Activated CD4-positive, alpha-beta T cell treated with anti-CD3 and anti-CD28 coated beads, Interleukin-2, amount 50 U/mL, for 16 hours (primary cell): ENCODE measurements at places on chromosomes 1 and 21.

GRCh38 chr1:8602471-8603219 is 214.8 kb downstream of the RERE start:
- peak; percentile 68 for DNase-seq

GRCh38 chr1:93437976-93438605 is 9.8 kb upstream of the FNBP1L start:
- peak; percentile 42 for DNase-seq

- DNase-seq: no peak
Measured at GRCh38 chr1:46539972-46540371, 11.5 kb downstream of the KNCN start.

DNA sequence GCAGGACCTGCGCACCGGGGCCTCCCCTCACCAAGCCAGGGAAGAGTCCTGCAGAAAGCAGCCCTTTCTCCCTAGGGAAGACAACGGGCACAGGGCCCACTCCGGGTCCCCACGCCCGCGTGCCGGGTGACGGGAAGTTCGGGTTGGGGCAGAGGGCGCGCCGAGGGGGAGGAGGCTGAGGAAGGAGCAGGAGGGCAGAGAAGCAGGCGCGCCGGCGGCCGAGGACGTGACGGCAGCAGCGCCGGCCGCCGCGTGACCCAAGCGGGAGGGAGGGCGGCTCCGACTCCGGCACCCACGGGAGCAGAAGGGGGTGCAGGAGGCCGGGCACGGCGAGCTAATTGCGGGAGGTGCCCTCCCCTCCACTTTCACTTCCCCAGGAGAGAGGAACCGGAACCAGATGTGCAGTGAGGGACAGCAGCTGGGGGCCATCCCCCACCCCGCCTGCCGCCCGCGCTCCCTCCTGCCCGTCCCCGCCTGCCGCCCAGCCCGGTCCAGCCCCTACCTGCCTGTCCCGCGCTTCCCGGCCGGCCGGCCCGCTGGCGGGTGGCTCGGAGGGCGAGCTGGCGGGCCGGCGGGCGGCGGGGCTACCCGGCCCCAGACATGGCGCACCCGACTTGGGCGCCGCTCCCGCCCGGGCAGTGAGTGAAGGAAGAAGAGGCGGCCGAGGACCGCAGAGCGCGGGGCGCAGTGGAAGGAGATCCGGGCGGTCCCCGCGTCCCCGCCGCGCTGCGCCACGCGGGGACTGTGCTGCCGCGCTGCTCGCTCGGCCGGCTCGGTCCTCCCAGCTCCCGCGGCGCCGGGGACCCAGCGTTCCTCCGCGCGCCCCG is 510 bp downstream of the DENND4B start:
- DNase-seq: peak; percentile 83

- no peak for DNase-seq
Measured at GRCh38 chr1:33931111-33931475, 67.2 kb downstream of the HMGB4 start.

DNA sequence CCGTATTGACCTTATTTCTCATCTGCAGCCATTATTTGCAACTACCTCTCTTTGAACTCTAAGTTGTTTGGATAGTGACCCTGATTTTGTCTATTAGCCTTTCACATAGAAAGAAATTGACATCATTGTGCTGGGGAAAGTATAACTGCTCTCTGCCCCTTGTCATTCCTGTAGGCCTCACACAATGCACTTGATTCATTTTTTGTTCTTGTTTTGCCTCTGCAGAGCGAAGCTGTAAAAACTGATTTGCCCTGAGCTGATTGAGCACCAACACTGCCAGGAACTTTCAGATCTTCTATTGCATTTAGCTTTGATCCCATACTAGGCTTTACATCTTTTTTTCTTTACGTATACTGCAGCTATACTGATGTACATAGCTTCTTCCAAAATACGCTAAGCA is 167.2 kb upstream of the PTBP2 start:
- DNase-seq: no peak

GRCh38 chr21:31946231-31946630 is 73.4 kb downstream of the HUNK start:
- DNase-seq: no peak
